HTR-8/SVneo (cell line): ENCODE measurements at places on chromosomes 3 and 15.

DNA sequence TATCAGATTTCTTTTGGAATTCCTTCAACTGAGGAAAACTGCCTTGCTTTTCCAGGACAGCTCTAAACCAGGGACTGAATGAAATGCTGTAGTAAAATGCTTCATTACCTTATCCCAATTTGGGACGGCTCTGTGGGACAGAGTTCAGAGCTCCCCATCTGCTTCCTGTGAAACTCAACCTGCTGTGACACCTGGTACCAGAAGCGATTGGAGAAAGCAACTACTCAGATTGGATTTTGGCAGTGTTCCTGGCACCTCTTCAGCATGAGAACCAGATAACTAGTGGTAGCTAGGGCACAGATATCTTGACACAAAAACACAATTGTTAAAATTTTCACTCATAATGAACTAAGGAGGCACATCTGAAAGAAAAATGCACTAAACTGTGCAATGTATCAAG, 539.1 kb downstream of the SI start:
- no peak for DNase-seq

DNA sequence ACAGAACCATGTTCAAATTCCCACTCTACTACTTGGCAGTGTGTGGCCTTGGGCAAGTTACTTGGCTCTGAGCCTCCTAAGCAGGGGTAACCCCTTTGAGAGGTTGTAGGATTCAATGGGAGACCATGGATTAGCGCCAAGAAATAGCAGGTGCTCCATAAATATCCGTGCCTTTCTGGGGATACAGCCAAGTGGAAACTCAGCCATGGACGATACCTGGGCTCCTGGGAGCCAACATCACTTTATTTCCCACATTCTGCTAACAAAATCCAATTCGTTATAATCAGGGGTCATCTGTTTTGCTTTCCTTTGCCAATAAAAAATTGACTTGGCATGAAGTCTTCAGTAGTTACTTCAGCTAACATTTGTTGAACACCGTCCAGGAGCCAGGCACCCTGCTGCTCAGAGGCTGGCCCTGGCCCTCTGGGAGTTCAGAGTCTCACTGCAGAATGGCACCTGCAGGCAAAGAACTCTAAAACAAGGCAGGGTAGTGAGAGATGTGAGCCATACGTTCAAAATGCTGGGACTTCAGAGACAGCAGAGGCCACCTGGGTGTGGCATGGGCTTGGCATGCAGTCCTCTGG, 42.3 kb downstream of the ZDHHC19 start:
- no peak for DNase-seq

DNA sequence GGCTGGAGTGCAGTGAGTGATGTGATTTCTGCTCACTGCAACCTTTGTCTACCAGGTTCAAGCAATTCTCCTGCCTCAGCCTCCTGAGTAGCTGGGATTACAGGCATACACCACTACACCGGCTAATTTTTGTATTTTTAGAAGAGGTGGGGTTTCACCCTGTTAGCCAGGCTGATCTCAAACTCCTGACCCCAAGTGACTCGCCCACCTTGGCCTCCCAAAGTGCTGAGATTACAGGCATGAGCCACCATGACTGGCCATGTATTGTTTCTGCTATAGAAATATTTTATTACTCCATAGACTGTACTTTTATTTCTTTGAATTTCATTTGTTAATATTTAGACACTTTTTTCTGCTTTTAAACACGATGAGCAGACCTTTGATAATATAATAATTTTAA, 60.4 kb downstream of the GTF2E1 start:
- no peak for DNase-seq

GRCh38 chr3:197501496-197501878, 54.3 kb downstream of the BDH1 start:
- no peak for DNase-seq

DNA sequence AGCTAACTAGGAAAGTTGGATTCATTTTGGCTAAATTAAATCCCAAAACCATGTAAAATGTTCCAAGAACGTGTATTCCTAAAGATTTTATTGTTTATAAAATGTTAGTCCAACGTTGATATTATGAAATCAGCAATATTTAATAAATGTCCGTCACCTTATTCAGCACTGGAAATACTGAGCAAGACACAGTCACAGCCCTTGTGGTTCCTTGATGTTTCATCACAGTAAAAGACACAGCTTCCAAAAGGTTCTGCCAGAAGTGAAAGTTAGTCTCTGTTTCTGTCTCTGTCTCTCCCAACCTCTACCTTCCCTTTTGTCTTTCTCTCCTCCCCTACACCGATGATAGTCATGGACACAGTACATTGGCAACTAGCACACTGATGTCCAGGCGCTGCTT, 82.2 kb upstream of the BOC start:
- DNase-seq, result no peak

GRCh38 chr3:125512135-125512920, 7.7 kb downstream of the SNX4 start:
- DNase-seq, result peak; percentile 12

- no peak for DNase-seq
Observed at GRCh38 chr15:79960502-79961212, 10.3 kb downstream of the BCL2A1 start.

DNA sequence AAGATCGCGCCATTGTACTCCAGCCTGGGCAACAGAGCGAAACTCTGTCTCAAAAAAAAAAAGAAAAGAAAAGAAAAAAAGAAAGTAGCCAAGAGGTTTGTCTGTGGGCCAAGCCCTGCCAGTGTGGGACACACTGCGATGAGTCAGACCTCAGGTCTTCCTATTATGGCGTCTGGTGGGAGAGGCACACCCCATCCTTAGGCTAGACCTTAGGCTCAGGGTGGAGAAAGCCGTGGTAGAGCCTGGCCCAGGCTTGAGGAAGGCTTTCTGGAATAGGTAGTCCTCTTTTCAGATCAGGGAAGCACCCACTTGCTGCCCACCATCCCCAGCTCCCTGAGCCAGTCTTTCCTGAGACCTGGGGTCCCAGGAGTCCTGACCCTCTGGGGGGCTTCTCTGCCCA, 6.0 kb downstream of the HEMK1 start:
- no peak for DNase-seq

GRCh38 chr3:10310578-10310977, 10.3 kb downstream of the SEC13 start:
- no peak for DNase-seq

DNA sequence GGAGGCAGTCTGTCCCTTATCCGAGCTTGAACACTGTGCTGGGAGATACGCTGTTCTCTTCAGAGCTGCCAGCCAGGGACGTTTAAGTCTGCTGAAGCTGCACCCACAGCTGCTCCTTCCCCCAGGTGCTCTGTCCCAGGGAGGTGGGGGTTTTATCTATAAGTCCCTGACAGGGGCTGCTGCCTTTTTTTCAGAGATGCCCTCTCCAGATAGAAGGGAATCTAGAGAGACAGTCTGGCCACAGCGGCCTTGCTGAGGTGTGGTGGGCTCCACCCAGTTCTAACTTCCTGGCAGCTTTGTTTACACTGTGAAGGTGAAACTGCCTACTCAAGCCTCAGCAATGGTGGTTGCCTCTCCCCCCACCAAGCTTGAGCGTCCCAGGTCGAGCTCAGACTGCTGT, 319.9 kb upstream of the GRM7 start:
- DNase-seq, result no peak
